ENCODE measurements at places on chromosomes 5 and 9.
A peak's percentile ranks its signal among the peaks of the same experiment; 100 is the strongest.

GRCh38 chr5:52869391-52869790 is 81.7 kb downstream of the ITGA1 start:
- DNase-seq: no peak

GRCh38 chr9:26292943-26293342 is 599.7 kb downstream of the CAAP1 start:
- no peak for DNase-seq

DNA sequence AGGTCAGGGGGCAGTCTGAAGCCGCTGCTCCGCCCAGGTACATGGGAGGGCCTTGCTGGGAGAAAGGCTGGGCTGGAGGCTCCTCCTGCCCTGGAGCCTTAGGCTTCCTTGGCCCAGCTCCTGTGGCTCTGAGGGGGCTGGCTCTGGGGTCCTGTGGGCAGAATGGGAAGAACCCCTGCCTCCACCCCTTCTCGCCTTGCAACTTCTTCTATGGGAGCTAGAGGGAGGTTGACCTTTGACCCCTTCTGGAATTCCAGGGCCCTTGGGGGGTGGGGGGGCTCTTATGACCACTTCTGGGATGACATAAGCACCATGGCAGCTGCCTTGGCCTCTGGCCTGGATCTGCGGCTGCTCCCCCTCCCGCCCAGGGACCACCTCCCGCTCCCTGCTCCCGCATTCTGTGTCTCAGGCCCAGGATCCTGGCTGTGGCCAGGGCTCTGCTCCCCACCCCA is 32.2 kb downstream of the IER5L start:
- no peak for DNase-seq

- DNase-seq: no peak
These were observed 1.2 kb upstream of the MSANTD3 start for GRCh38 chr9:100425758-100426157.

- no peak for DNase-seq
These were observed 363.6 kb downstream of the SH3GL2 start for GRCh38 chr9:17942498-17942897.

GRCh38 chr5:151665613-151666012 is 21.1 kb downstream of the SPARC start:
- DNase-seq: no peak

DNA sequence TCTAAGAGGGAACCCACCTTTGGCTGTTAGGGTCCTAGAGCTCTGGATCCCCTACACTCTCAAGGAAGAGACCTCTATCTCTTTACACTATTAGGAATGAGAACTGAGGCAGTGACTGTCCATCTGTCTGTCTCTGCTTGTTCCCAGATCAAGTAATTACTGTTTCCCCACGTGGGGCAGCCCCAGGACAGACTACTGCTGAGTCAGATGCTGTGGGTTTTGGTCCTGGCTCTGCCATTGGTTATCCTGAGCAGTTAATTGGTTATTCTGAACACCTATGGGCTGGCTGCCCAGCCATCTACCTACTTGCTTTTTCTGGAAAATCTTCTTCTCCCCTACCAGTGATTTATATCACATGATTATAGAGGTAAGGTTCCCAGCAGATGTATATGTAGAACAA is 33.3 kb downstream of the FBXO10 start:
- no peak for DNase-seq

DNA sequence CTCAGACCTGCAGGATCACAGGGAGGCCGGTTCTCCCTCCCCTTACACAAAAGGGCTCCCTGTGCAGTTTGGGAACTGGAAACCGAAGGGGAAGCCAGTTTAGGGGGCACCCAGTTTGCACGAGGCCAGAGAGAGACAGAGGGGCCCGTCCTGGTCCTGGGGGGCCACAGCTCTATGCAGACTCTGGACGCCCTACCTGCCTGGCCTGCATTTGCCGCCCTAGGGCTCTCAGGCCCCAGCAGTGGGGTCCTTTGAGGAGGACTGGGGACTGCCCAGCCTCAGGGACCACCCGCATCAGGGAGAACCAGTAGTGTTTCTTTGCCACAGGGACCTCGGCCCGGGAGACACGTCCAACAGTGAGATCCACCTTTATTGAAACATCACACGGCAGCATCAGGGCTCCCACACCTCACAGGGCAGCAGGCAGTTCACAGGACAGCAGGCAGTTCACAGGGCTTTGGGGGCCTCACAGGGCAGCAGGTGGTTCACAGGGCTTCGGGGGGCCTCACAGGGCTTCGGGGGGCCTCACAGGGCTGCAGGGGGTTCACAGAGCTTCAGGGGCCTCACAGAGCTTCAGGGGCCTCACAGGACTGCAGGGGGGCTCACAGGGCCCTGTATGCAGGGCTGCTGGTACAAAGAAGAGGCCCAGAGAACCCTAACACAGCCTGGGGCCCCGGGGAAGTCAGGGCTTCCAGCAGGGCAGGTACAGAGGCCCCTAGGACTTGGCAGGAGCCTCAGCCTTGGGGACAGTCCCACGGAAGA is 648 bp upstream of the NSMF start:
- no peak for DNase-seq

DNA sequence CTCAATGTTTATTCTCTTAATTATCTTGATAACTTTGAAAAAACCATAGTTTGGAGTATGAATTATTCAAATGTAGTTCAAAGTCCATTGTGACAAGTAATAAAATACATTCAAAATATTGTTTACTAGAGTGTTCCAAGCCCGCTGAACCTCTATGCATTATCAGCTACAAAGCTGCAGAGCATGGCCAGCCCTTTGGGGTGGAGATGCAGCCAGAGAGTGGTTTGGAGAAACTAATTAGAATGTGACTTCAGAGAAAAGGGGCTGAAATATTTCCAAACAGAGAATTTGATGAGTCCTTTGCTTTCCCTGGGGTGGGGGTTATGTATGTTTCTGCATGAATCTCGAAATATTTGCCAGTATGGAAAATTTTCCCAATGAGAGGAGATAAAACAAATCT is 211.3 kb downstream of the NTRK2 start:
- DNase-seq: no peak

- DNase-seq: no peak
These were observed 354.1 kb upstream of the IRX2 start for GRCh38 chr5:3105581-3105980.

DNA sequence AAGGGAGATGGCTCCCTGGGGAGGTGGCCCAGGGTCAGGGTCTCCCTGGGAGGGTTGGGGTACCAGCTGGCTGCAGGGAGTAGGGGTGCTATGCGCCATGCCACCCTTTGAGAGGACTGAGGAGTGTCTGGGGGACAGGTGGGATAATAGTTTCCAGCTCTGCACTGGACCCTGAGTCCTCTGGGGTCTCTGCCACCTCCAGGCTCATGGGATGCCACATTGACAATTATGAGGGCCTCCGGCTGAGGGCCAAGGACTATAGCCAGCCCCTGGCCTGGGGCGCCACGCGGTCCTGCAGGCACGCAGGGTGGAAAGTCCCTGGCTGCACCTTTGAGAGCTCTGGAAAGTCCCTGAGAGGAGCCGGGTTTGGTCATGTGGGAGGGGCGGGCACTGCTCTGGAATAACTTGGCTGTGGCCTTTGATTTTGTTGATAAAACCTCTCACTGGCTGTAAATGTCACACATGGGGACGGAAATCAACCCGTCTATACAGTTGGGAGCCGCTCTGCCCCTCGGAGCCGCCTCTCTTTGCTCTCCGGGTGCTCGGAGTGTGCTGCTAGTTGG is 16.0 kb downstream of the TRAF2 start:
- peak; percentile 85 for DNase-seq

DNA sequence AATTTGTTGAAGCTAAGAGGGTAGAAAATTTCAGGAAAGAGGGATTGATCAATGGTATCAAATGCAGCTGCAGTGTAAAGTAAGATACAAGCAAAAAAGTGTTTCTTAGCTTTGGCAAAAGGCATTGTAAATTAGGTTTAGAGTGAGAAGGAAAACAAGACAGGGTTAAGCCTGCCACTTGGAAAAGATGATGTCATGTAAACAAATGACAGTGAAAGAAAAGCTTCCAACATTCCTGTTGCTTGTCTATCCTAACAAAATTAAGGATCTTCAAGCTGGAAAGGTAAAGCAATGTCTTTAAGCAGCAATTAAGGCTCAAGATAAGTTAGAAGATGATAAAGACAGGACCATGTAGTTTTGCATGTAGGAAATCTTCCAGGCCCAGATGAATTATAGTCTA is 139.1 kb upstream of the PPP2R2B start:
- no peak for DNase-seq

- no peak for DNase-seq
These were observed 157.3 kb upstream of the S1PR3 start for GRCh38 chr9:88833946-88834345.

DNA sequence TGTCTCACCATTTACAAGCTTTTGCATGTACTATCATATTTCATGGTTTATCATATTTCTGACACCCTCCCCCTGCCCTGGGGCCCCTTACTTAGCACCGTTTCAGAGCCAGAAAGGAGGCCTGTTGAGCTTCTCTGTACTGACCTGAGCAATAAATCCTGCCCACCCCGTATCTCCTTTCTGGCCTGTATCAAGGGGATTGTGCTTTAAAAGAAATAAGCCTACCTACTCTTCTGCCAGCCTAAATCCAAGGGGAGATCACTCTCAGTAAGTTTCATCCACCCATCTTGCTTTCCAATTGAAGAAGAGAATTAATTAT is 54.0 kb upstream of the FST start:
- no peak for DNase-seq

- DNase-seq: no peak
These were observed 867.5 kb downstream of the MAT2B start for GRCh38 chr5:164372892-164373291.

- DNase-seq: no peak
These were observed 60.0 kb upstream of the IRX1 start for GRCh38 chr5:3535414-3536211.

DNA sequence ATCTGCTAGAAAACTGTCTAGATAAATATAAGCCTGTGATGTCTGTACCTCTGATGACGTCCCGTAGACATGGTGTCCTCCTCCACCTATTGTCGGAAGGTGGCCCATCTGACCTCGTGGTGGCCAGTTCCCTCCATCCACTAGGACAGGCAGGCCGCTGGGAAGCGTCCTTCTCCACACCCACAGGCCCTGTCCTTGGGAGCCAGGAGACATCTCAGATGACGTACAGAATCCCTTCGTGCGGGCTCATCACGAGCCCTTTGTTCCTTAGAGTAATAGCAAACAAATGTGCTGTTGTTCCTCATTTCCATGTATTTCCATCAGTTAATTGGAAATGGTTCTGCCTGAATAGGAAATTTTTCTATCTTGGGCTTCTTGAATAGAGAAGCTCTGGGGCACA is 38.3 kb upstream of the TENT4A start:
- DNase-seq: no peak

DNA sequence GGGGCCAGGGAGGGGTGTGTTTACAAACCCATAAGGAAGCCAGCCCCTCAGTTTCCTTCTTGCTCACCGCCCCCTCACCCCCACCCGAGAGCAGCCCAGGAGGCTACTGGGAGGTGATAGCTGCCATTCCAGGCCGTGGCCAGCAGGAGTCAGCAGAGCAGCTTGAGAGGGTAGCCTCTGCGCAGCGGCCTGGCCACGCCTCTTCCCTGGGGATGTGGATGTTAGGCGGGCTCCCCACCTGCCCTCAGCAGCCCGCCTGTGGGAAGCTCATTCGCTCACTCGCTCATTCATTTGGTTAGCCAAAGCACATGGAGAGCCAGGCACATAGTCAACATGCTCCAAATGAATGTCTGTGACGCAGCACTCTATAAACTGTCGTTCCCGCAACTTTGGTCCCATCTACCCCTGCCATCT is 6.1 kb upstream of the DPM2 start:
- peak; percentile 62 for DNase-seq

DNA sequence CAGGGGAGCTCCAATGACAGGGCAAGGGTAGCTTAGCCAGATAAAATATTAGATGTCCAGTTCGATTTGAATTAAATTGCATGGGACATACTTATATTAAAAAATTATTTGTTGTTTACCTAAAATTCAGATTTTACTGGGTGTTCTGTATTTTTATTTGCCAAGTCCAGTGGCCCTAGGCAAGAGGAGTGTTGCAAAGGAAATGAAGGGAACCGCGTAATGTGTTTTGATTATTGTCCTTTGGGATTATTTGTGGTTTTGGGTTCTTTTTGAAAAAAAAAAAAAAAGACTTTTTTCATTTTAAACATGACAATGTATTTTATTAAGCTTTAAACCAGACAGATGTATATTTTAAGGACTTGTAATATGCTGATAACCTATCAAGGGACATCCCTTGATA is 179.3 kb downstream of the C9orf152 start:
- DNase-seq: no peak

- no peak for DNase-seq
These were observed 138.1 kb upstream of the GRAMD2B start for GRCh38 chr5:126284977-126285696.

DNA sequence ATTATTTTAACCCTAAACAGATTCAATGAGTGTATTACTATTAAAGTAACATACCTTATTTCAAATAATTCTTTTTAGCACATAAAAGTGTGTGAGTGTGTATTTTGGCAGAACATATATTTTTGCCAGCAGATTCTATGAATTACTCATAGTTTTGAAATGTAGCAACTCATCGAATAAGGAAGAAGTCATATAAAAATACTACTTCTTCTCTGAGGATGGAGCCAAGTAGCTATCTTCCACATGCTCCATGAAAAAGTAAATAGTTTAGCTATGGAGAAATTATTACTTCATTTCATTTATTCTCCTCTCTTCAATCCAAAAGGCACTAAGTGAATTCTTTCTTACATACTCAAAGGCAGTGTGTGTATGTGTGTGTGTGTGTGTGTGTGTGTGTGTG is 1090.4 kb upstream of the CDH6 start:
- no peak for DNase-seq

GRCh38 chr5:7755958-7756357 is 95.0 kb downstream of the CFAP90 start:
- no peak for DNase-seq

DNA sequence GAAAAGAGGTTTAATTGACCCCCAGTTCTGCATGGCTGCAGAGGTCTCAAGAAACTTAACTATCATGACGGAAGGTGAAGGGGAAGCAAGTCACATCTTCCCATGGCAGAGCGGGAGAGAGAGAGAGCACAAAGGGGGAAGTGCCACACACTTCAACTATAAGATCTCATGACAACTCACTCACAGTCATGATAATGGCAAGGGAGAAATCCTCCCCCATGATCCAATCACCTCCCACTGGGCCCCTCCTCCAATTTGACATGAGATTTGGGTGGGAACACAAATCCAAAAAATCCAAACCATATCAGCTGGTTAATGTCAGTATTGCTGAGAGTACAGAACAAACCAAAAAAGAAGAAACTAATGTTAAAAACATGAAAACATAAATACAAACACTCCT is 120.2 kb downstream of the STARD4 start:
- DNase-seq: no peak

DNA sequence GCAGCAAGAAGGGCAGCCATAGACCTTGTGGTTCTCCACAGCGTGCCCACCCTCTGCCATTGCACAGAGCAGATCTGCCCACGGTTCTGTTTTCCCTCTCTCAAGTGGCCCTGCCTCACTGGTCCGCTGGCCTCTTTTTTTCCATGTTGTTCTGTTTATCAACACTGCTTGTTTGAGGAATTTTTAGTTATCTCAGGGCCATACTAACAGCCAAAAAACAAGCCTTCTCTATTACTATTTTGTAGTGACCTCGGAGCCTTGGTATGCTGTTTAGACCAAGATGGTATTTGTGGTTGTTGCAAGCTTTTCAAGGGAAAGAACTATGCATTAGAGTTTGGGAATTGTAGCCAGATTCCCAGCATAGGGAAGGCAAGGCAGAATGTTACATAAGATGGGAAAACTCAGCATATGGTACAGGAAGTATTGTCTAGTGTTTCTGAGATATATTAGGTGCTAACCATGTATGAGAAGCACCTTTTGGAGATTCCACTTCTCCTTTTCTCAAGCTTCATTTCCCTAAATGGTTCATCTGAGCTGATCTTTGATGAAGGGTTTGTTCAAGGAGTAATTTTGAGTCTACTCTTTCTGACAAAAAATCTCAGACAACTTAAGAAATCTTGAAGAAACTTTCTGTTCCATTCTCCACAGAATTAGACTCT is 54.3 kb downstream of the NUP214 start:
- no peak for DNase-seq

All from effector CD4-positive, alpha-beta T cell (primary cell).